ENCODE measurements at places on chromosomes 3 and 15.

- DNase-seq: no peak
Measured at GRCh38 chr3:20060974-20061685, 20.9 kb downstream of the KAT2B start.

GRCh38 chr3:72891053-72891855 lies 3.4 kb downstream of the GXYLT2 start:
- DNase-seq: no peak

GRCh38 chr3:108106449-108106848 lies 15.6 kb upstream of the CD47 start:
- DNase-seq: no peak

DNA sequence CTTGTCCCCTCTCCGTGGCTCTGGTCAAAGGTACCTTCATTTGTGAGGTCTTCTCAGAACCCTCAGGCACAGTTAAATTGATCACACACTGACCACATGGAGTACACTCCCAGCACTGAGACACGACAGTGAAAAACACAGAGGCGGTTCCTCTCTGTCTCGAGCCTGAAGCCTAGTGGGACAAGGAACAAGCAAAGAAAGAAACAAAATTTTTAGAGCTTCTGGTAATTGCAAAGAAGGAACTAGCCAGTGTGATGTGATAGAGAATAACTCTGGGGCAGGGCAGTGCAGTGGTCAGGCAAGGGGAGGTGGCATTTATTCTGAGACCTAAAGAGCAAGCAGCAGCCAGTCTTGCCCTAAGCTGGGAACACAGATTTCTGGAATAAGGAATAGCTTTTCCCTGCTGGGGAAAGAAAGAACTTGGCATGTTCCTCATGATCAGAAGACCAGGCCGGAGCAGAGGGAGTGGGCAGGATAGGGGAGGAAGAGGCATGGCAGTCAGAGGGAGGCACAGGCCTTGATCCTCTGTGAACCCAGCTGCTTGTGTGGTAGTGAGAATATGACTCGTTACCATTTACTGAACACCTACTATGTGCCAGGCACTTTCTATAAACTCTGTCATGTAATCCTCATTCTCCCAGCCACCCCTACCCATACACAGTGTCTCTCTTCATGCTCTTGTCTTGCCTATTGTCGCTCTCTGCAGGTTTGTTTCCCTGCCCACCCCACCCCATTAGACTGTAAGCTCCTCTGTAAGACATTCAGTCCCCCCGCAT lies 262.3 kb upstream of the HES1 start:
- DNase-seq: no peak

DNA sequence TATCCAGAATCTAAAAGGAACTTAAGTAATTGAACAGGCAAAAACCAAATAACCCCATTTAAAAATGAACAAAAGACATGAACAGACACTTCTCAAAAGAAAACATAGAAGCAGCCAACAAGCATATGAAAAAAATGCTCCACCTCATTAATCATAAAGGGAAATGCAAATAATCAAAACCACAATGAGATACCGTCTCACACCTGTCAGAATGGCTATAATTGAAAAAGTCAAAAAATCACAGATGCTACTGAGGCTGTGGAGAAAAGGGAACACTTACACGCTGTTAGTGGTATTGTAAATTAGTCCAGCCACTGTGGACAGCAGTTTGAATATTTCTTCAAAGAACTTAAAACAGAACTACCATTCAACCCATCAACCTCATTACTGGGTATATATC lies 220.7 kb downstream of the MEX3B start:
- DNase-seq: no peak

- no peak for DNase-seq
Measured at GRCh38 chr3:61725851-61726333, 164.5 kb downstream of the PTPRG start.

- no peak for DNase-seq
Measured at GRCh38 chr3:195818301-195818700, 6.6 kb upstream of the MUC4 start.

GRCh38 chr3:2354702-2355101 lies 256.0 kb downstream of the CNTN4 start:
- no peak for DNase-seq

GRCh38 chr3:87088430-87088992 lies 97.6 kb upstream of the VGLL3 start:
- DNase-seq: no peak

DNA sequence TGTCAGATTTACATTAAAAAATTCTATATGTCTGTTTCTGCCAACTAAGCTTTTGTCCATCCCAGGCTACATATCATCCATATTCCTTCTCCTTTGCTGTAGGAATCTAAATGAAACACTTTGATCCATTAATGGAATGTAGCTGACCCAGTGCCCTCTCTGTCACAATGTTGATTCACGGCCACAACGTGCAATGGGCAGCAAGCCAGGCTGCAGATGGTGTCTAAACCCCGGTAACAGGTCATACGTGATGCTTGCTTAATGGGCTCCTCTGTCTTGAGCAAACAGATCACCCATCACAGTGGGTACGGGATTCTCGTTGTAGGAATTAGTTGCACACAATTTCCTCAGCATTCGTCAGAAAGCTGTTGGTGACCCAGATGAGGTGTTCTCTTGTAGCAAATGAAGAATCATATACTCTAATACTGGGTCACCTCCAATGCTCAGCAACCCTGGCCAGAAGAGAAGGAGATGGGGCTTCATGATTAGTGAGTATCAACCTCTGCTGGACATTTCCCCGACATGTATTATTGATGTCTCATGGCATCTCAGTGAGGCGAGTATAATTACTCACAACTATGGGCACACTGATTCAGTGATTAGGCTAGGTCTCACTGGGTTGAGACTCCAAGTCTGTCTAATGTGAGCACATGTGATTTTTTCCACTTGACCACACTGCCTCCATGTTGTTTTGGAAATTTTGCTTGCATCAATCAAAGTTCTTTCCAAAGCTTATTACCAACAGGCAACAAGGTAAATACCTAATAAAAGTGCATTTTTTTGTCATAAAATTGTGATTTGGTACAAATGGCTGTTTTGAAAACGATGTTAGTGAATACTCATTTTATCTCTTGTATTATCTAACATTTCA lies 12.9 kb upstream of the DCBLD2 start:
- no peak for DNase-seq

GRCh38 chr15:82566690-82567089 lies 26.4 kb upstream of the RPS17 start:
- DNase-seq: no peak

GRCh38 chr3:36483709-36484108 lies 103.4 kb downstream of the STAC start:
- no peak for DNase-seq

- DNase-seq: peak; percentile 34
Measured at GRCh38 chr3:100463002-100463401, 29.4 kb upstream of the TMEM45A start.

GRCh38 chr3:52525680-52526561 lies 7.7 kb downstream of the NT5DC2 start:
- DNase-seq: no peak

DNA sequence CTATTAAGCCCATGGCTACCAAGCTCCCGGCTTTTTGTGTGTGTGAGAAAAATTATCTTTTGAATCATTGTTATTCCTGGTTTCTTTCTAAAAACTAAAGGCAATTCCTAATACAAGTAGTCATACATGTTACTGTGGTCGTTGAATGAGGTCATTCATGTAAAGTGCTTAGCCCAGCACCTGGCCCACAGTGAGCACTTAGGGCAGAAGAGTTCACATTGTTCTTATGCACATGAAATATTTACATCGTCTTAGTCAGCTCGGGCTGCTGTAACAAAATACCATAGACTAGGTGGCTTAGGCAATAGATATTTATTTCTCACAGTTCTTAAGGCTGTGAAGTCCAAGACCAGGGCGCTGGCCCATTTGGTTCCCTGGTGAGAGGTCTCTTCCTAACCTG lies 216.1 kb downstream of the SHQ1 start:
- DNase-seq: no peak

DNA sequence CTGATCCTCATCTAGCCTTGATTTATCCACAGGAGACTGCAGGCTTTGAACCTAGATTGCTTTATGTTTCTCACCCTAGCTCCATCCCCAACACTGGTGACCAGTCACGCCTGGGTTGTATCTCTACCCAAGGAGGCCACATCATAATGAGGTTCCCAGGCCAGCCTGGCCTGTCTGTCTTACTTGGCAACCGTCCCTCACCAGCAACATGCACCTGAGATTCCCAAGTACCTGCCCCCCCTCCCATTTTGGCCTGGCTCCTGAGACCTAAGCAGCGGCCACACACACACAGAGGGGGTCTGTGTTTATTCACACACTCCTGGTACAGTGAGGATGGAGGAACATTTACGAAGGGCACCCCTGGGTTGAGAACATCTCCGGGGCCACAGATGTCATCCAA lies 2.4 kb downstream of the CAMK2N2 start:
- no peak for DNase-seq

- no peak for DNase-seq
Measured at GRCh38 chr3:31953091-31953490, 28.0 kb downstream of the OSBPL10 start.

- no peak for DNase-seq
Measured at GRCh38 chr15:40498891-40499290, 28.1 kb downstream of the CHST14 start.

- no peak for DNase-seq
Measured at GRCh38 chr15:48437178-48437577, 105.9 kb downstream of the DUT start.

- no peak for DNase-seq
Measured at GRCh38 chr3:138912237-138912636, 34.7 kb downstream of the FOXL2 start.

GRCh38 chr3:98587654-98588053 lies 5.8 kb downstream of the CPOX start:
- DNase-seq: no peak

GRCh38 chr3:26648461-26648860 lies 25.9 kb downstream of the LRRC3B start:
- no peak for DNase-seq

DNA sequence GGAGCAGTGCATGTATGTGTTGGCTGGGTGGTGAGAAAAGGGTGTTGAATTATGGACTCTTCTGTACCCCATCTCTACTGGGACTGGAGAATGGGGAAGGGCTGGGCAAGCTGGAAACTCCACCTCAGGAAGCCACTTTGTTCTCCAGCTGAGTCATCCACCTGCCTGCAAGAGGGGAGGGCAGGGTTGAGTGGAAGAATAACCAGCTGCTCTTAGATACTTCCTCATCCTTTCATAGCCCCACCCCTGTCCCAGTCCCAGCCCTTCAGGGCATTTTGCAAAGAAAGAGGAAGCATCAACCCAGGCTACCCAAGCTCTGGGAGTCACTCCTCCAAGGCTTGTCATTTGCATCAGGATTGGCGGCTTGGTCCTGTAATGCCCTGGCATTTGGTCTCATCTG lies 33.1 kb downstream of the RAB11A start:
- no peak for DNase-seq

- no peak for DNase-seq
Measured at GRCh38 chr3:45067941-45068340, 41.8 kb downstream of the CLEC3B start.

GRCh38 chr15:39657181-39657580 lies 76.3 kb downstream of the THBS1 start:
- no peak for DNase-seq

GRCh38 chr15:60649845-60650548 lies 171.1 kb upstream of the ICE2 start:
- DNase-seq: no peak

- DNase-seq: no peak
Measured at GRCh38 chr3:150729682-150730360, 26.1 kb upstream of the ERICH6 start.

GRCh38 chr3:152307829-152308474 lies 39.2 kb downstream of the MBNL1 start:
- DNase-seq: no peak

DNA sequence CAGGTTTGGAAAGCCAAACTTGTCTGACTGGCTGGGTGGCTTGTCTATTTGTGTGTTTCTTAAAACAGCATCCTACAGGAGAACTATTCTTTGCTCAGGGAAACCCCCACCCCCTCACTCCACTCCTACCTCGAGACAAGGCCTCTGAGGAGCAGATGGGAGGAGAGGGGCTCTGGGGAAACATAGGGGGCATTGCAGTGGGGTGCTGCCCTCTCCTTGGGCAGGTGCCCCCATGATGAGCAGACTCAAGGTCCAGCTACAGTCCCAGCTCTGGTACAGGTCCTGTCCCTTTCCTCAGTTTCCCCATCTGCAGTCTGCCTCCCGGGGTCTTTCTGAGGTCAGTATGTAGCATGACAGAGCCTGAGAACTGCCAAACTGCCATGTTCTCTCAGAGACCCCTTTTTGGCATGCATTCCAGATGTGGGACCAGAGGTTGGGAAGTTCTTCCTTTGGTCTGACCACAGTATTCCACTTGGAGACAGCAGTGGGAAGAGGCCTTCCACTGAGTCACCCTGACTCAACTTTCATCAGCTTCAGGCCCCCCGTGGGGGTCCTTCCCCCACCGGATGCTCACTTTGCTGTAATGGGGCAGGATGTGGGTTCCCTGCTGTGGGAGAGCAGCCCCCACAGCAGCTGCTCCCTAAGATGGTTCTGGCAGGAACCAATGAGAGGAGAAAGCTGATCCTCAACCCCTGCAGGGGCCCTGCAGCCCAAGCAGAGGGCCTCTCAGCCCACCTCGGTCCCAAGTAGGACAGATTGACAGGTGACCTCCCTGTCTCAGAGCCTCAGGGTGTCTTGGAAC lies 32.3 kb upstream of the CYP11A1 start:
- DNase-seq: no peak

DNA sequence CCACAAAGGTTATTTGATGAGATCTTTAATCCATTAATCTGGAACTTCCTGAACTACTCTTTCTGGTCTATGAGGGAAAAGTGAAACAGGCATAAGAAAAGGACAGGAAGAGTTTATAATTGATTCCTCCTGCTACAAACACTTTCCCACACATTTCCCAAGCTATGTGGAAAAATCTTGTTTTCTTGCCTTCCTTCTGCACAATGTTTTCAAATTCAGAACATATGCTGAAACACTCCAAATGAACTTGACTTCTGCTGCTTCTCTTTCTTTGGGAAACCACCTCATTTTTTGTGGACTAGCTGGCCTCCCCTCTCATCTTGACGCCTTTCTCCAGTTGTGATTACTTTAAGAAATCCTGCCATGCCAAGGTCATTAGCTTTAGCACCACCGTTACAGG lies 100.7 kb upstream of the PTPRG start:
- DNase-seq: no peak

GRCh38 chr3:39548282-39548681 lies 80.8 kb downstream of the MOBP start:
- no peak for DNase-seq

- no peak for DNase-seq
Measured at GRCh38 chr3:148763156-148763680, 64.4 kb upstream of the CPB1 start.

DNA sequence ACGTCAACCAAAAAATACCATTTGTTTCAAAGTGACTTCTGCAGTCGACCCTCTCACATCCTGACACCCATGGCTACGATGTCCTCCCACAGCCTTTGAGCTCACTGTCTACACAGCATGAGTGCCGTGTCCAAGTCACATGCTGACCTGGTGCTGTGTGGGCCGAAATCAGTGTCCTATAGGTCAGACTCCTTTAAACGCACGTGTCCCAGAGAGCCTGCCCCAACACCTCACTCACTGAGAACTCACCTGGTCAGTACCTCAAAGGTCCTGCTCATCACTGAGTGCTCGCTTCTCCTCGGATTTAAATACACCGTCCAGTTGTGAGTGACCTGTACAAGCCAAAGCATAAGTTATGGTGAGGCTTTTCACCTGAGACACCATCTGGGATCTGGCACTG lies 83.3 kb downstream of the OCA2 start:
- no peak for DNase-seq
